HFFc6 (cell line): ENCODE measurements at places on chromosomes 11 and 22.

DNA sequence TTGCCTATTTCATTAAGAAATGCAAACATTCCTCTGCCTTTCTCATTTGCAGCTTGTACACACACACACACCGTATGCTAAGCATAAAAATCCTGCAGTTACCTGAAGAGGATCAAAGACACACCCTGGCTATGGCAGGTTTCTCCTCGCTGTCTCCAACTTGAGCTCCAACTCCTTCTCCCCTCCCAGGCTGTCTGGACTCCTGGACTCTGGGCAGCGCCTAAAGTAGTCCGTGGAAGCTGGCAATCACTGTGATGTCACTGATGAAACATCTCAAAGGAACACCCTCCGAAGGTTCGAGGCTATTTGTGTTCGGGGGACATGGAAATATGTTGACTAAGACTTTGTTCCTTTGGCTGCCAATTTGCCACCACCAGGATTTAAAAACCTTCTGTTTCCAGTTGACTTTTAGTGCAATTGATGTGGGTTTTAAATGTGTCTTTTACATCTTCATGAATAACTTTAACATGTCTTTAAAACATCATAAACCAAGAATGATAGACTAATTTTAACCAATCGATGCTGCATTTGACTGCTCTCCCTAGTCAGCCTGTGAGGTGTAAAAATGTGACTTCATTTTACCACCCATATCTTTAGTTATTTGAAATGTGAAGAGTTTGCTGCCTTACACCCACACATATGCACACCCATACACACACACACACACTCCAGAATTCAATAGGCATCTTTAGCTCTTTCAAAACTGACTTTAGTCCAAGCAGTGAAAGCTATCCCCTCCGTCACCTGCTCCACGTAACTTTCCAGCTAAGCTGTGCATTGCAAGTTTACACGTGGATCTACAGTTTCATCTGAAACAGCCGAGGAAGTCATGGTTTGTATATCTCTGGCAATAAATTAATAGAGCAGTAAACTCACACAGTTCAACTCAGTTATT is at the start of gene SLN:
Gene SLN (minus strand): TSS at position 196 of the 895 bp plus-strand sequence.
- DNase-seq, result no peak

- DNase-seq, result no peak
Observed at GRCh38 chr22:23054531-23055257, 15.6 kb upstream of the GNAZ start.

- DNase-seq, result no peak
Observed at GRCh38 chr22:28711341-28711740, 30.3 kb downstream of the CHEK2 start.

DNA sequence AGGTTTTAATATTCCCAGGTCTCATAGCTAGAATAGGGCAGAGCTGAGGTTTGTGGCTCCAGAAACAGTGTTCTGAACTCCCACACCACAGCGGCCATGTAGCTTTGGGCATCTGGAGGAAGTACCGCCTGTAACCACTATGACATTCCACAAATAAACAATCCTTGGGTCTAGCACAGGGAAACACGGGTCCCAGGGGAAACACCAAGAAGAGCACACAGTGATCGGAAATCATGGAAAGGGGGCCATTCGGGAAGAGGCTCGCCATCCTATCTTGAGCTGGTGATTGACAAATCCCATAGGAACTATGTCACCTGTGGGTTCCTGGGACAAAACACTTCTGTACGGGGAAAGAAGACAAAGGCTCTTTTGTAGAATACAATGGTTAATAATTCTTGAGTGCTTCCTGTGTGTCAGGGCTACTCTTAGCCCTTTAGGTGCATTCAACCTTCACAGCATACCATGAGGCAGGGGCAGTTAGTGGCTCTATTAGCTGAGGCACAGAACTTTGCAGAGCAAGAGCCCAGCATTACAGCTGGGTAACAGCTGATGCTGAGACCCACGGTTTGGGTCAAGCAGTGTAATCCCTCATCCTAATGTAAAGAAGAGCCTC is 514.2 kb downstream of the NTM start:
- DNase-seq, result no peak

DNA sequence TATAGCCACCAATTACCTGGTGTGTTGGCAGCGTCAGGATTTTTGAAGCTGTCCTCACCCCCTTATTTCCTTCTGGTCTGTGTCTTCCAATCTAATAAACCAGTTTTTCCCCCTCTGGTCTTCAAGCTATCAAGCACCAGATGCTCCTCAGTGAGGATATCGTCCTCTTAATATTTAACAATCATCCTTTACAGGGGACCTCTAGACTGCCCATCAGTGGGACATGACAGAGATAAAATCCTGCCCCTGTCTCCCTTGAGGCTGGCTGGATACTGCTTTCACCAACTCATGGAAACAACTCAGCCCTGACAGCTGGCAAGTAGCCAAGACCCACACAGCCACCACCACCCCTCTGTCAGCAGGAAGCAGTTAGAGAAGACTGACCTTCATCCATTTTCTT is 421.0 kb upstream of the API5 start:
- no peak for DNase-seq

DNA sequence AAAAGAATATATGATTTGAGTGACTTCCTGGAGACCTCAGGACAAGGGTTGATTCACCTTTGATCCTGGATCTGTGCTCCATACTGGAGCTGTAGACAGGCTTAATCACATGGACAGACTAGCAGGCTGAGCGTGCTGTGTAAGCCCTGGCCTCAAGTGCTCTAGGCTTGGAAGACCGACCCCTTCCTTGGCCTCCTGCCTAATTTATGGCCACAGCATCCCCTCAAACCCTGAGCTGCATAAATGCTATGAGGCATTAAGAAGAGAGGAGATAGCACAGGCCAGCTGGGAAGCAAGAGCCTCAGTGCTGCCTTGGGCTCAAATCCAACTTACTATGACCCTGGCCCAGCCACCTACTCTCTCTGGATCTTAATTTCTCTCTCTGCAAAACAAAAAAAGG is 385.1 kb downstream of the BUD13 start:
- DNase-seq, result no peak

- no peak for DNase-seq
Observed at GRCh38 chr22:37801946-37802309, 5.8 kb upstream of the GCAT start.

DNA sequence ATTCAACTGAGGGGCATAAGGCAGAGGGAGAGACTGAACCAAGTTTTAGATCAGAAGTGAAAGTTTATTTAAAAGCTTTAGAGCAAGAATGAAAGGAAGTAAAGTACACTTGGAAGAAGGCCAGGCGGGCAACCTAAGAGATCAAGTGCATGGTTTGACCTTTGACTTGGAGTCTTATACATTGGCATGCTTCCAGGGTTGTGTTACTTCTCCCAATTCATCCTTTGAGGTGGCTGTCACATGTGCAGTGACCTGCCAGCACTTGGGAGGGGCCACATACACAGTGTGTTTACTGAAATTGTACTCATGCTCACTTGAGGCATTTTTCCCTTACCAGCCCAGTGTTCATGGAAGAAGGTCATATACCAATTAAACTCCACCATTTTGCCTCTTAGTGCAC is 30.4 kb downstream of the CYP2R1 start:
- no peak for DNase-seq
